ENCODE measurements at places on chromosomes 3 and 15. TPM values are rescaled to one million over a fixed set of nuclear protein-coding genes. Genes with fewer than 3 reads are reported as not detected.
A peak's percentile ranks its signal among the peaks of the same experiment; 100 is the strongest.

The GPR62 gene
- 0.15 TPM for total RNA-seq

The CHRNA5 gene
- 12.7 TPM for total RNA-seq

The IGSF11 gene
- total RNA-seq: not detected

The SCG3 gene
- total RNA-seq: not detected

The TMEM266 gene
- not detected for total RNA-seq

The LINGO1 gene
- 0.32 TPM for total RNA-seq

The LRTM1 gene
- not detected for total RNA-seq

The SLC22A13 gene
- total RNA-seq: 0.44 TPM

The SPESP1 gene
- 3.0 TPM for total RNA-seq

The CD200 gene
- 8.2 TPM for total RNA-seq

DNA sequence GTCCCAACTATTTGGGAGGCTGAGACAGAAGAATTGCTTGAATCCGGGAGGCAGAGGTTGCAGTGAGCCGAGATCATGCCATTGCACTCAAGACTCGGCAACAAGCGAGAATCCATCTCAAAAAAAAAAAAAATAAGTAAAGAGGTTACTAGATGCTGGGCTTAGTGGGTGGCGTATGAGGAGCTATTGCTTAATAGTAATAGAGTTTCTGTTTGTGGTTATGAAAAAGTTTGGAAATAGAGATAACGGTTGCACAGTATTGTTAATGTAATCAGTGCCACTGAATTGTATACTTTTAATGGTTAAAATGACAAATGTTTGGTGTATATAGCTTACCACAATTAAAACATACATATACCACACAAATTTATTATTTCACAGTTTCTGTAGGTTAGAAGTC is 14.7 kb upstream of the HHATL start:
- DNase-seq: no peak

- no peak for DNase-seq
These were observed 223.0 kb downstream of the EPHA6 start for GRCh38 chr3:97037294-97037943.

DNA sequence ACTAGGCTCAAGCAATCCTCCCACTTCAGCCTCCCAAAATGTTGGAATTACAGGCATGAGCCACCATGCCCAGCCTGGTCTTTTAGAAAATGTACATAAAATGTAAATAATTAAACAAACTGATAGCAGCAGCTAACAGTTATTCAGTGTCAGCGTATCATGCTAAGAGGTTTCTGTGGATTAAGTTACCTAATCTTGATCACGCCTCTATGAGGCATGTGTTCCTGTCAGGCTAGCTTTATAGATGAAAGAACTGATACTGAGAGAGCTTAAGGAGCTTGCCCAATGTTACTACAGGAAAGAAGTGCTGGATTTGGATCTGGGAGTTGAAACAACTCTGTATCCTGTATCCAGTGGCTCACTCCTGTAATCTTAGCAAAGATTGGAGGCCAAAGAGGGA is 11.2 kb upstream of the MST1R start:
- DNase-seq: no peak

DNA sequence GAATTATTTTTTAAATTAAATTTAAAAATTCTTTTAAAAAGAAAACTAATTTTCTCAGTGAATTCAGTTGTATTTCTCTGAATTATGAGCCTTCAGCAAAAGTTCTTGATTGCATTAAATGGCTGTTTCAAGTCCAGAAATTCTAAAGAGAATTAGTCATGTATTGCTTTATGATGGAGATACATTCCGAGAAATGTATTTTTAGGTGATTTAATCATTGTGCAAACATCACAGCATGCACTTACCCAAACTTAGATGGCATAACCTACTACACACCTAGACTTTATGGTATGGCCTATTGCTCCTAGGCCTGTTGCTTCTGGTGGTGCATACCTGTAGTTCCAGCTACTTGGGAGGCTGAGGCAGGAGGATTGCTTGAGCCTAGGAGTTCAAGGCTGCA is 44.3 kb upstream of the GCNT3 start:
- no peak for DNase-seq

GRCh38 chr3:126749931-126750755 is 46.1 kb downstream of the CHCHD6 start:
- DNase-seq: no peak

DNA sequence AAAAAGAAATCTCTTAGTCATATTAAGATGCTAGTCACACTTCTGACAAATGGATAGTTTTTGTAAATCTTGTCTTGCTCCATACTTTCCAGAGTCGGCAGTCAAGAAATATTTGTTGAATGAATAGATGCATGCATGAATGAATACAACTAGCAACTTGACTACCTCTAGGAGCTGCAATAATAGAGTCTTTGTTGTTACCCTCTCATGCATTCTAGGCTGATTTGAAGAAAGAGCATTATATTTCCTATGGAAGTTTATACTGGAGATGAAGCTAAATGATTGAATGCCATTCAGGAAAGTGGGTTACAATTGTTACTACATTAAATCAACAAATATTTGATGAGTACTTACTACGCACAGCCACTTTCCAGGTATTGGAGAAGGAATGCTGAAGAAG is 18.1 kb upstream of the TRAT1 start:
- DNase-seq: no peak

- no peak for DNase-seq
These were observed 135.0 kb downstream of the XXYLT1 start for GRCh38 chr3:195135917-195136316.

DNA sequence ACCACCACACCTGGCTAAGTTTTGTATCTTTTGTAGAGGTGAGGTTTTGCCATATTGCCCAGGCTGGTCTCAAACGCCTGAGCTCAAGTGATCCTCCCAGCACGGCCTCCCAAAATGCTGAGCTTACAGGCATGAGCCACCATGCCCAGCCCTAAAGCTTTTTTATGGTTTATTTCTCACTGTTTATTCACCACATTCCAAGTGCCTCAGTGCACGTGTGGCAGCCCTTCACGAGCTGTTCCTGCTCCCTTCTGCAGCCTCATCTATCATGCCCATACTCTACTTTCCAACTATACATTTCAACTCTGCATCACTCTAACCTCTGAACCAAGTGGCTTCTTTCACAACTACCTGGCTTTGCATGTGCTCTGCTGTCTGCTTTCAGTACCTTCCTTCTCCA is 17.9 kb upstream of the OSBPL11 start:
- DNase-seq: no peak

DNA sequence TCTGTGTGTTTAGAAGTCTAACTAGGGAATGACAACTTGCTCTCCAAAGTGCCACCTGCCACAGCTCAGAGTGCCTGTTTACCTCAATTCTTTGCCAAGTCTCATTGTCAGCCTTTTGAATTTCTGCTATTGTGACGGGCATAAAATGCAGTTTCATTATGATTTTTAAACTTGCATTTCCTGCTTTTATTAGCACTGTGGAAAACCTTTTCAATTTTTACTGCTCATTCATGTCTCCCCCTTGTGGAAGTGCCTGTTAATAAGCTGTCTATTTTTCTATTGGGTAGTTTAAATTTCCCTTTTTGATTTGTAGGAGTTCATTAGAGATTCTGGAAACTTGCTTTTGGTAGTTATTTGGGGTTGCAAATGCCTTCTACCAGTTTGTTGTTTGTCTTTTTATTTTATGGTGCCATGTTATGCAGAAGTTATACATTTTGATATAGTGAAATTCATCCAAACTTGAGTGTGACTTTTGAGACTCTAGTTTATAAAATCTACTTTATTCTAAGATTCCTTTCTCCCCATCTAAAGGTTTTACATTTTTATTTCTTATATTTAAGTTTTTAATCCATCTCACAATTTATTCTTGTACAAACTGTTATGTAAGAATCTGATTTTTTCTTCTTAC is 53.9 kb upstream of the FRMD4B start:
- DNase-seq: peak; percentile 61

DNA sequence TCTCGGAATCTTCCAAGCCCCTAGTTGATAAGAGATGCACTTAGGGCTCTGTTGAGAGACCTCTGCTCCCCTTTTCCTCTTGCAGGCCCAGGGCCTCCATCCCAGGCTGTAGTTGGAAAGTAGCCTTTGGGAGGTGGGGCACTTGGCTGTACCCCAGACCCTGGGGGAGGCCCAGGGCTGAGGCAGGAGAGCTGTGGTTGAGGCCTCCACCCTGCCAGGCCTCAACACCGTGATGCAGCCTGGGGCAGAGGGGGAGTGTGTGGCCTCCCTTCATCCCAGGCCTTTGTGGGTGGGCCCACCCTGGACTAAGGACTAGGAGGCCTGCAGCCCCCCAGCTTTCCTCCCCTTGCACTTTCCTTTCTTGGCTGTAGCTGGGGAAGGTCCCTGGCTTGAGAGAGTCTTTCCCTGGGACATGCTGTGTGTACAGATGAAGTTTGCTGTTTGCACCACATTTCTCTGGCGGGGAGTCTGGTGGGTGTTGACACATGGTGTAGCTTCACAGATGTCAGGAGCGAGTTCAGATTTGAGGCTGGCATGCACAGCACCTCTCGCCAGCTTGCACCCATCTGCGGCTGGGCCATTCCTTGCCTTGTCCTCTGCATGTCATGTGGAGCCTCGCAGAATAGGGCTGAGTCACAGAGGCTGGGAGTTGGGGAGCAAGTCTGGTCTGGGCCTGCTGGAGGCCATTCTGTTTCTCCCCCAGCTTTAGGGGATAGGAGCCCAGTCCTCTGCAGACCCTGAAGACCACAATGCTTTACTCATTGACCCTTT is 13.7 kb downstream of the PLEKHO2 start:
- DNase-seq: no peak

- no peak for DNase-seq
These were observed 703.2 kb upstream of the CCDC54 start for GRCh38 chr3:106673926-106674569.

DNA sequence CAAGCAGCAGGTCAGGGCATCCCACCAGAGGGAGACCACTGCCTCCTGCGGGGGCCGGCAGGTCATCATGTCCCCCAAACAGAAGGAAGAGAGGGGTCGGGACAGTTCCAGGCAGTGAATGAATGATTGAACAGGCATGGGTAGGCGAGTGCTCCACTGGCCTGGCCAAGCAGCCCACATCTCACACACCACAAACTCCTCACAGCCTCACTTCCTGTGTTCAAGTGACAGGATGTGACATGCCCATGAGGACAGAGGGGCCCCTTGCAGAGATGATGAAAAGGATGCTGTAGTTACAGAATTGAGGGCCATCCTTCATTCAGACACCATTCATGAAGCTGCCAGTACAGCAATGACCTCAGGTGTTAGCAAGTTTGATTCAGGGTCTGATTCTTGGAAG is 3.7 kb downstream of the IQSEC1 start:
- DNase-seq: no peak

DNA sequence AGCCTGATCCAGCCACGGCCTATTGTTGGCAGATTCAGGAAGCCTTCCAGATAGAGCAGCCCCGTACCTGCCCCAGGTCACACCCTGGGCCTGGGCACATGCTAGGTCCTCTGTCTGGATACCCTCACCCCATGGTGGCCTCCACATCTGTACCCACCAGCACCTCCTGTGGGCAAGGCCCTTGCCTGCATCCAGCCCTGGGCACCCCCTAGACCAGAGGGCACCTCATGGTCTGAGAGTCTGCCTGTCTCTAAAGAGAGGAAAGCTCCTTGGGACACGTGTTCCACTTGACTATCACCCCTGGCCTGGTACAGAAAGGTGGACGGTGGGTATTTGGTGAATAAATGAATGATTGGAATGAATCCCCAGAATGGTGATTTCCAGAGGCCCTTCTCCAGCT is 8.9 kb upstream of the COMMD4 start:
- no peak for DNase-seq

- no peak for DNase-seq
These were observed 67.6 kb downstream of the ZNF445 start for GRCh38 chr3:44409640-44410410.

DNA sequence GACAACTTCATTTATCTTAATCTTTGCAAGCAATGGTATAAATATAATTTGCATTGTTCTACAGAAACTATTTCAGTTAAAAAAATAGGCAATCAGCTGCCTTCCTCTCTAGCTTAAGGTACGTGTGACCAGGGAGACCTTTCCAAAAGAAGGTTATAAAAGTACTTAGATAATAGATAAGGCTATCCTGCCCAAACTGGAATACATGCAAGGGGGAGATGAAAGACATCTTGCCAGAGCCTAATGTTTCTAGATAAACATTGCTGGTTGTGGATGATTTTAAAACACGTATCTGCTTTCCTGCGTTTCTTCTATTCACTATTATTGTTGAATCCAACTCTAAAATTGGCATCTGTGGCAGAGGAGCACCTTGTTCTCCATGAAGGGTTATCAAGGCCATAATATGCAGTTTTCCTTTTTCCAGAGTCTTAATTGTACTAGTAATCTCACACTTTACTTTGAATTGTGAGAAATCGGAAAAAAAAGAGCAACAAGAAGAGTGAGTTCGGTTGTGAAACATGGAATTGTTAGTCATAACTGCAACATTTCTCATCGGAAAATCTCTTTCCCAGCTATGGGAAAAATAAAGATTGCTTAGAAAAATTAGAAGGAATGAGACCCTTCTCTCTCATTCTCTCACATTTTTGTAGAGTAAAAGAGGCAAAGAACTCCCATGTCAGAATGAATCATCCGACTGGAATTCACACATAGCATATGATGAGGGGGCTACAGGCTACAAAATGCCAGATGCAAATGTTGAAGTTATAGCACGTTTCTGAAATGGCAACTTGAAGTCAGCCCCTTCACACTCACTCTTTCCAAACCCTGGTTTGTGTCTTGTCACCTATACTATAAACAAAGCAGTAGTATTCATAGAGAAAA is 936.1 kb upstream of the NR2F2 start:
- peak; percentile 71 for DNase-seq

GRCh38 chr15:53511175-53511574 is 248.3 kb downstream of the WDR72 start:
- no peak for DNase-seq

DNA sequence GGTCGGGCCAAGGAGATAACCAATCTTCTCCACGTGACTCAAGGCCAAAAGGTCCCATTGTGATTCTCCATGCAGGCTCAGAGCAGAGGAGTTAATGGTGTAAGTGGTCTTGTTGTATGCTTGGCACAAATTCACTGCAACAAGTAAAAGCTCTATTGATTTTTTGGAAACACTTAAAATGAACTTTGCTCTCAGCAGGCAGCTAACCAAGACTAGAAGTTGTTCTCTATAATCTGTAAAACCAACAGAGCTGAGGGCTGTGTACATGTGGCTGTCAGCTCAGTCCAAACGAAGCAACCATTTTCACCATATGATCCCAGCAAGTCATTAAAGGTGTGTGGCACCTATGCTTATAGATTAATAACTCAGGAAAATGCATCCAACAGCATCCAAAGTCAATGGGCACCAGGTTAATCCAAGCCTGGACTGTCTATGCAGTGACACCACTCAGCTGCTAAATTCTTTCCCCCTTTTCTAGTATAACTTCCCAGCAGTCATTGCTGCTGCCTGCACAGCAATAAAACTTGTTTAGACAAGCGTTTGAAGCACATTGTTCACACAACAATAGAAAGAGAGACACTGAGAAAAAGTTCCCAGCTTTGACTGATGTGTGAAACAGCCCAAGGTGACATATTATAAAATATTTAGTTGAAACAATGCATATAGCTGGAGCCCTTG is 603.8 kb upstream of the ADAMTS9 start:
- no peak for DNase-seq
